ENCODE measurements at places on chromosomes 6 and 20.

GRCh38 chr6:158649289-158650143 lies at the start of gene SYTL3:
TSS of gene SYTL3 (plus strand) at chr6:158650054. CDS start at chr6:158663269, 13,215 bp downstream.
- DNase-seq: peak; percentile 72

- no peak for DNase-seq
These were observed 361.9 kb downstream of the BCKDHB start for GRCh38 chr6:80468398-80468797.

- no peak for DNase-seq
These were observed 7.8 kb upstream of the MRPS18A start for GRCh38 chr6:43695215-43695966.

DNA sequence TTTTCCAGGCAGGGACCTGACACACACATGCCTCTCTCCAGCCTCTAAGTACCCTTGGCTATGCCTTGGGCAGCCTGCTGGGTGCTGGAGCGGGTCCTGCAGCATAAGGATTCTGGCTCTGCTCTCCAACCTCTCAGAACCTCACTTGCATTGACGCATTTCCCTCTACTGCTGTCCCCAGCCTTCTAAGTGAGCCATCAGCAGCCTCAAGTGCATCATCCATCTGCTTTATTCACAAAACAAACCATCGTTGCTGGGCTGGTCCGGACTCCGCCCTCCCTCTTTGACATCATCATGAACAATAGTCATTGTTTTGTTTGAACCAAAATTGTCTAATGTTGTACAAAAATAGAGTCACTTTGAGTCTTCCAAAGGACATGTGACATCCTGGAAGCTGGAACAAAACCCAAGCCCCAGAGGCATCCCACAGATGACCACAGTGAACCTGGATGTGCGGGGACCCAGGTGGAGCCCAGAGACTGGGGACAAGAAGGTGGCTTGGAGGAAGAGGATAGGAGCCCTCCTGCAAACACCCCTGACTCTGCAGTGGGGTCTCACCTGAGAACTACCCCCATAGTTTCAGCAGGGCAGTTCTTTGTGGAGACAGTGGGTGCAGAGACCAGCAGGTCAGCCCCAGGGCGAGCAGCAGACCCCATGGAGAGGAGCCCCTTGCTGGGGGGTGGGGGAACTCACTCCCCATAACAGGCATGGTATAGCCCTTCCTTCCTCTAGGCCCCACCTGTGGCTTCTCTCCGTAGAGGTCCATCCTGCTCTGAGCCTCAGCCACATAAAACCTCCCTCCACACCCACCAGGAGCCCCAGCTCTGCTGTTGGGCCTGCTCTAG lies 230.1 kb downstream of the SYNDIG1 start:
- DNase-seq: no peak

GRCh38 chr6:52020945-52021570 lies 66.4 kb downstream of the PKHD1 start:
- DNase-seq: no peak

DNA sequence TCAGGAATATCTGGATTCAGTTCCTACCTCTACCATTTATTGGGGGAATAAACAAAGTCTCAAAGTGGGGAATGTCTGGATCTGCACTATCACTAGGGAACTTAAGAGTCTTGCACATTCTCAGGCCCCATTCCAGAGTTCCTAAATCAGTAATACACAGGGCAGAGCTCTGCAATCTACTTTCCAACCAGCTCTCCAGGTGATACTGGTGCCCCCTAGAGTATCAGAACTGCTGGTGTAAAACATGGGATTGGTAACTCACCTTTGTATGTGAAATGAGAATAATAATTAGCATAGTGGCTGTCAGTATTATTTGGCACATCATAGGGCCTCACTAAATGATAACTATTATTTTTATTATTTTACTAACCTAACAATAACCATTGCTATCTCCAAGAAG lies 278.8 kb upstream of the IMPG1 start:
- no peak for DNase-seq

GRCh38 chr20:32301719-32302506 lies 24.5 kb downstream of the KIF3B start:
- no peak for DNase-seq

- no peak for DNase-seq
These were observed 115.7 kb downstream of the UNC5CL start for GRCh38 chr6:40923326-40923725.

DNA sequence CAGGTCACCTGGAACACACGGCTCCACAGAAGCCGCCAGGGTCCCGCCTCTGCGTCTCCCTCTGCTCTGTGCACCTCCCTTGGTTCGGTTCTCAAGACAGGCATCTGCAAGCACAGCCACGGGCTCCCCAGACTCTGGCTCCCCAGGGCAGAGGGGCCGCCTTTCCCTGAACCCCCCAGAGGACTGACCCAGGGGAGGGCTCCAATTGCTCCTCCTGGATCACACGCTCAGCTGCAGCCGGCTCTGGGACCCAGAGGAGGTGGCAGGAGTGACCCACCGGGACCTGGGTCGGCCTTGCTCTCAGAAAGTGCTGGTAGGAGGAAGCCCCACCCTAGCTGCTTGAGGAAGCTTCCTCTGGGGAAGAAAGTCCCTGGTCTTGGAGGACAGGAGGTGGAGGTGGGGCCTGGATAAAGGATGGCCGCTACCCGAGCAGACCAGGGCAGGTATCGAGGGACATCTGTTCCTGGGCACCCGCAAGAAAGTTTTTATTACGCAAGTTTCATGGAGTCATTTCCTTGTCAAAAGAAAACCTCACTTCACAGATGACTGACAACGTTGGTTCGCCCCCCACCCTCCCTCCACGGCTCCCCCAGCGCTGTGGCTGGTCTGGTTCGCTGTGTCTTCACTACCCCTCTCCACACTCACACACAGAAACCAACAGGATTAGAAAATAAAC lies 103.9 kb upstream of the AFDN start:
- no peak for DNase-seq

DNA sequence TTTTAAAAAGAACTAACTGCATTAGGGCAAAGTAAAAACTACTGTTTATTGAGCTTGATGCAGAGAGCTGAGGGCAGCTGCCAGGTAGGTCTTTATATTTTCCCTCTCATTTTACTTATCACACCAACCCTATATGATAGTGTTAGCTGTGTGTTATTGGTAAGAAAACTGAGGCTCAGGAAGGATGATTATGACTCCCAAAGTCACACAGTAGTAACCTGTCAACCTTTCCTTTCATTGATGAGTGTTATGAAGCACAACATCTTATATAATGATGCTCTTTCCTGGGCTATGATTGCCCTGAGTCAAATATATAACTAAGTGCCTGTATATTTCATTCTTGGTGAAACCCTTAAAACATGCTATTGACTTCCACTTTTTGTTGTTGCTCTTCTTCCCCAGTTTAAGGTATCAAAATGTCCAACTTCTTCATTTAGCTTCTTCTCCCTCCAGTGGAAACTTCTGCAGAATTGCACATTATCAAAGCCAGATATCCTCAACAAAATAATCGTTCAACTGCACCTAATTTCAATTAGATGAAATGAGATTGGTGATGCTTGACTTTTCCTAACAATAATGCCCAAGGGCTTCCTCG lies 8.1 kb downstream of the GFOD1 start:
- DNase-seq: no peak

GRCh38 chr6:55822815-55823214 lies 52.6 kb downstream of the BMP5 start:
- no peak for DNase-seq

DNA sequence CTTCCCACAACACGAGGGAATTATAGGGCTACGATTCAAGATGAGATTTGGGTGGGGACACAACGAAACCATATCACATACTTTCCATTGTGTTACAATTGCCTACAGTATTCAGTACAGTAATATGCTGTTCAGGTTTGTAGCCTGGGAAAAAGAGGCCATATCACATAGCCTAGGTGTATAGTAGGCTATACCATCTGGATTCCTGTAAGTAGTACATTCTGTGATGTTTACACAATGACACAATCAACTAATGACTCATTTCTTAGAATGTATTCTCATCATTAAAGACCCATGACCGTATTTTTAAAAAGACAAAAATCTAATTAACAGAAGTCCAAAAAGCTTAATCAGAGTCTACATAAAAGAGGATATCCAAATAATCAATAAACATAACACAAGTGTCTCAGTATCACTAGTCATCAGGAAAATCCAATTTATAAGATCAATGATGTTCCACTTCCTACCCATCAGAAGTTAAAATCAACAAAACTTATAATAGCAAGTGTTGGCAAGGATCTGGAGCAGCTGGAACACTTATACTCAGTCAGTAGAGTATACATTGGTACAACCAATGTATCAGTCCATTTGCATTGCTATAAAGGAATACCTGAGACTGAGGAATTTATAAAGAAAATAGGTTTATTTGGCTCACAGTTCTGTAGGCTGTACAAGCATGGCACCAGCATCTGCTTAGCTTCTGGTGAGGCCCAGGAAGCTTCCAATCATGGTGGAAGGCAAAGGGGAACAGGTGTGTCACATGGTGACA lies 215.9 kb downstream of the CLVS2 start:
- no peak for DNase-seq

- DNase-seq: peak; percentile 77
These were observed 534.3 kb downstream of the COL12A1 start for GRCh38 chr6:74671558-74672025.

DNA sequence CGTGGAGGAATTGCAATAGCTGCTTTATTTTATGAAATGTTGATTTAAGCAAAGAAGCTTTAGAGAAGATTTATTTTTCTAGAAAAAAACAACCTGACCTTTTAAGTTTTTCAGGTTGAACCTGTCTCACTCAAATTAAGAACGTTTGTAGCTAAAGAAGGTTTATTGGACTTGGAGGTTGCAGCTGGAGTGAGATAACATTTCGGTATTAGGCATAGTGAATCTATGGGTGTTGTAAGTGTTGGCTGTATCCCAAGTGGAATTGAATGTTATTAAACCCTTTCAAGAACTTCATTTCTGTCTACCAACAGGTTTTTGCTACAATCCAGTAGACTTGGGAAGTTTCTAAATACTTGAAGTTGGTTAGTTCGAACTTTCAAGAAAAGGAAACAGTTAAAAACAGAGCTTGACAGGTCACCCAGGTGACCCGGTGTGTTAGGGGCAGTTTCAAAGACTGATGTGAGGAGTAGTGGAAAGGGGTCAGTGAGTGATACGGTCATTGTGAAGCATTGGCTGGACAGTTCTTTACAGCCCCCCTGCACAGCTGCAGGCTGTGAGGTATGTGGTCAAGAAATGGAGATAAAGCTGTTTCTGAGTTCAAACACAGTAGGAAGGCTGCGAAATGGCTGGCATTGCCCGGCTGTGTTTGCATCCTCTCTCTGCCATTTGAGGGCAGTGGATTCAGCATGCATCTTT lies 2.4 kb upstream of the TBCC start:
- DNase-seq: no peak

GRCh38 chr6:35691027-35691824 lies 2.5 kb upstream of the FKBP5 start:
- DNase-seq: peak; percentile 13

- DNase-seq: no peak
These were observed 43.5 kb downstream of the FAM229B start for GRCh38 chr6:112130878-112131277.

DNA sequence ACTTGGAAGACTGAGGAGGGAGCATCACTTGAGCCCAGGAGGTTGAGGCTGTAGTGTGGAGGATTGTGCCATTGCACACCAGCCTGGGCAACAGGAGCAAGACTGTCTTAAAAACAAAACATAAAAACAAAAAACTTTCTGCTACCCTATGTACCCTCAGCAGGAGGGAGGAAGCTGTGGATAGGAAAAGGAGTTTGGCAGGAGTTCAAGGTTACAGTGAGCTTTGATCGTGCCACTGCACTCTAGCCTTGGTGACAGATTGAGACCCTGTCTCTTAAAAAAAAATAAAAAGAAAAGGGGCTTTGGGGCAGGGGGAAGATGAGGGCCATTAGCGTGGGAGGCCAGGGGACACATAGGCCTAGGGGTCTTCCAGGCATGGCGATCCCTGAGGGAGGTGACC lies 135.7 kb downstream of the DHX35 start:
- no peak for DNase-seq

DNA sequence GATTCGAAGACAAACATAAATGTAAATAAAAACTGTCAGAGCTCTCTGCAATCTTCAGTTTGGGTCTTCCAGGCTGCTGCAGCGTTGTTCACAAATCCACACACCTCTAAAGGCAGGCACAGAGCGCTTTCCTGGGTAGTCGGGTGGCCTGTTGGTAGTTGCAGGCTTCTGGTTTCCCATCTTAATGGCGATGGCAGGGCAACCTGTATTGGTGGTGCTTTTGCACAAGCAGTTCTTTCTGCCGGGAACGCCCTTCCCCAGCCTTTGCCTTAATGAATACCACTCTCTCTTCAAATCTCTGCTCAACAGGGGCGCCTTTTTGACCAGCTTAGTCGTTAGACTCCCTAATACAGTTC lies 723 bp upstream of the IFT52 start:
- DNase-seq: no peak

GRCh38 chr20:21713901-21714296 lies 8.4 kb downstream of the PAX1 start:
- DNase-seq: no peak

DNA sequence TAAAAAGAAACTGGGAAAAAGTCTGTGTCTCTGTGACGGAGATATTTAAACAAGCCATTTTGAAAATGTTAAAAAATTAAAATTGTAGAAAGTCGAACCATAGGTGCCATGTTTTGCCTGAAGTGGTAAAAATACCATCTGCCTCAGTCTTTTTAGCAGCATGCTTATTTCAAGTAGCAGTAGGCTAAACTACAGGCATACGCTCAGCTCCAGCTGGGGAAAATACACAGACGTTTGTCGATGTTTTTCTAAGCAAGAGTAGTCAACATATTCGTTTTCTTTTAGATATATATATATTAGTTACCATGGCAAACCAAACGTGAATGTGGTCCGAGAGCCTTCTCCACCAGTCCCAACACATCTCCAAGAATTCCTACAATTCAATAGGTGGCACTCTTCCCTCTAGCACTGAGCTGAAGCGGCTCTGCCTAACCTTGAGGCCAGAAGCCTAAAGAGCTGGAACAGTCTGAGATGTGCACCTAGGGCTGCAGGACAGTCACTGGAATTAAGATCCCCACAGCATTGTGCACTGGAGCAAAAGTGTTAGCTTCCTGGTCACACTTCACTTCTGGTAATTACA lies 70.2 kb upstream of the BEND3 start:
- DNase-seq: peak; percentile 10

DNA sequence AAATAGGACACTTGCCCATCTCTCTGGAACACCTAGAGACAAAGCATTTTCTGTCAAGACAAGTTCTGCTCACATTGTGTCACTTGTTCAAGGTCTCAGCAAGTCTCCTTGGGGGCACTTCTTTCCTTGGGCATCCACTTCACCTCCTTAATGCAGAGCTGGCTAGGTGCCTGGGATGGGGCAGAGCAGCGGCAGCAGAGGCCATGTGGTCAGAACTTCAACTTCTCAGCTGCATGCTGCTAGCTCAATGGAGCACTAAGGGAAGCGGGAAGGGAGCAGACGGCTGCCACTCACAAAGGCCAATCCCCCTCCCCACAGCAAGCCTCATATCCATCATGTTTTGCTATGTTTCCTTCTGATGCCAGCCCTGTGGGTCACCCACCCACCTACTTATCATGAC lies 31.5 kb downstream of the NEDD9 start:
- no peak for DNase-seq

Measured in brain microvascular endothelial cell (primary cell).